Cardiac ventricle fibroblast (primary cell): ENCODE measurements at places on chromosomes 11 and 22. TPM values are rescaled to one million over a fixed set of nuclear protein-coding genes. Genes with fewer than 3 reads are reported as not detected.

Gene TUG1
- total RNA-seq: 51.7 and 52.4 TPM in 2 replicates

Gene CD6
- not detected in 2 replicates for total RNA-seq

Gene FXYD6
- 3.1 and 3.7 TPM in 2 replicates for total RNA-seq

Gene FAM111B
- total RNA-seq: 0.29 and 0.31 TPM in 2 replicates

Gene TTLL1
- total RNA-seq: 6.7 and 7.7 TPM in 2 replicates

Gene CHRDL2
- total RNA-seq: not detected in 2 replicates

Gene CEND1
- total RNA-seq: 0.49 and 0.94 TPM in 2 replicates

Gene ANO5
- total RNA-seq: not detected in 2 replicates

Gene MYBPC3
- total RNA-seq: not detected in 2 replicates
